Activated CD4-positive, alpha-beta T cell treated with anti-CD3 and anti-CD28 coated beads, Interleukin-2, amount 50 U/mL, for 4 hours (primary cell): ENCODE measurements at places on chromosomes 7 and 10.

GRCh38 chr10:132575320-132576201, 38.0 kb downstream of the INPP5A start:
- no peak for DNase-seq

DNA sequence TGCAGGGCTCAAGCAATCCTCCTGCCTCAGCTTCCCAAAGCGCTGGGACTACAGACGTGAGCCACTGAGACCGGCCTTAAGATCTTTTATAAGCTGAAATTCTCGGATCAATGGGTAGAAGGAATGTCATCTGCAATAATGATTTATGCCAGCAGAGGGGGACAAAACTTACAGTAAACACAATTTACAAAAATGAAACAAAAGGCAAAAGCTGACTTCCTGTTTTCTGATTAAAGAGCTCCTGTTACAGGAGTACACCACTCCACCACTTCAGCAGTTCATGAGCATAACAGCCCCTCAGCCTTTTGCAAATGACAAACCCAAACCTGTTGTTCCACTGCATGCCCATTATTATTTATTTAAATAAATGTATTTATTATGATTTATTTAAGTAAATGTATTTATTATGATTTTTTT, 88.5 kb upstream of the ATP6V0A4 start:
- DNase-seq: no peak

DNA sequence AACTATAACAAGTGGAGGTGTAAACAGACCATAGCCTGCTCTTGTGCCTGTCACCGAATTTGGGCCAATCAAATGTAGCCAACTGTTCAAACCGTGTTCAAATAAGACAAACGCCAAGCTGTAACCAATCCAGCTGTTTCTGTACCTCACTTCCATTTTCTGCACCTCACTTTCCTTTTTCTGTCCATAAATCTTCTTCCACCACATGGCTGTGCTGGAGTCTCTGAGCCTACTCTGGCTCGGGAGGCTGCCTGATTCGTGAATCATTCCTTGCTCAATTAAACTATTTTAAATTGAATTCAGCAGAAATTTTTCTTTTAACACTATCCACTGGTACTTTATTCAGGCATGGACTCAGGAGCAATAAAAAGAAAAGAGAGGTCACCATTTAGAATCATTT, 29.9 kb upstream of the COL1A2 start:
- DNase-seq: no peak

- no peak for DNase-seq
Observed at GRCh38 chr7:150754951-150755350, 17.7 kb downstream of the GIMAP5 start.

DNA sequence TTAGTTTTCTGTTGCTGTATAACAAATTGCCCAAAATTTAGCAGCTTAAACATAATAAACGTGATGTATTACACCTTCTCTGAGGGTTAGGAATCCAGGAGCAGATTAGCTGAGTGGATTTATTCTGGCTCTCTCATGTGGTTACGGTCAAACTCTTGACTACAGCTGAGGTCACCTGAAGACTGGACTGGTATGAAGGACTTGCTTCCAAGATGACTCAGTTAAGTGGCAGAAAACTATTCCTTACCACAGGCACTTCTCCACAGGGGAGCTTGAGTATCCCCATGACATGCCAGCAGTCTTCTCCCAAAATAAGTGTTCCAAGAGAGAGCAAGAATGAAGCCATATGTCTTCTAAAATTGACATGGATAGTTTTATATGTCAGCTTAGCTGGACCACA, 957.2 kb upstream of the GHITM start:
- no peak for DNase-seq
